SW480 (cell line): ENCODE measurements at places on chromosomes 4 and X.

DNA sequence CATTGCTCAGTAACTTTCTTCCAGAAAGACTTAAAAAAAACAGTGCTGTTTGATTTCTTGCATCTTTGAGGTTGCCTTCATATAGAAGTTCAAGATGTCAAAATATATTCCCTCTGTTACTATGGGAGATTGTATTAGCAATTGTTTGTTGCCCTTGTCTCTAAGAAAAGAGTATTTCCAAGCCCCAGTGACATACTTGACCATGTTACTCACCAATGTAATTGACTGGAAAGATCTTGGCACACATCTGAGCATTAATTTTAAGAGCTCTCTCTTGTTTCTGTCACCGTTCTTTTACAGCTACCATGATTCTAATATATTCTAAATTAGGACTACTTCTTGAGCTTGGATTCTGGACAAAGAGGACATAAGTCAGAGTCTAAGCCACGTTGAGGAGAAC is 902.7 kb upstream of the EPHA5 start:
- DNase-seq: no peak

DNA sequence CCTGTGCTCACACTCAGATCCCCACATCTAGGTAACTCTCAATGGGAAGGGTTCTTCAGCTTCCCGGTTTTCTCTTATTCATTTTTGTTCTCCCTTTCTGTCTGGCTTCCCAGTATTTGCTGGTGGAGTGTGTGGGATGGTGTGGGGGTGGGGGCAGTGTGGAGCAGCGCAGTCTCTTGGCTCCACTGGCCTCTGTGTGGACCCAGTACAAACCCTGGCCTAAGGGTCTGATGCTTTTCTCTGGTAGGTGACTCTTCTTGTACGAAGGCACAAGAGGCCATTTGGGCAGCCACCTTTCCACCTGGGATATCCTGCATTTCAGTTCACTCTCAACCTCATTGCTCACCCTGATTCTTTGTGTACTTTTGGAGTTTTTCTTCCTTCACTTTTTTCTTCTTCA is 71.3 kb downstream of the NBDY start:
- no peak for DNase-seq

DNA sequence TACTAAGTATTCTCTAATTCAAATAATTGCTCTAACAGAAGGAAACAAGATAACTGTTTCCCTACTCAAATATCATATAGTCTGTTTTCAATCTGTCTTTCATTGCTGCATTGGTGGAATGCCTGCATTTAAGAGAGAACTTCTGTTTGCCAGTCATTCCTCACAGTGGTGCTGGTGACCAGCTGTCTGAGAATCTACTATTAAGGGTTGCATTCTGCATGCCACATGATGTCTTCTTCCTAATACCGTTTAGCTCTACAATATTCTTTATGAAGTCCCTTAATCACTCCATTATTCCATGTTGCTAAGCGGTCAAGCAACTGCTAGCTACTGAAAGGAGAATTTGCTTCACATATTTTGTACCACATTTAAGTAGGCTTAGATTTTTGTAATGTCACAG is 167.1 kb upstream of the CENPE start:
- no peak for DNase-seq

DNA sequence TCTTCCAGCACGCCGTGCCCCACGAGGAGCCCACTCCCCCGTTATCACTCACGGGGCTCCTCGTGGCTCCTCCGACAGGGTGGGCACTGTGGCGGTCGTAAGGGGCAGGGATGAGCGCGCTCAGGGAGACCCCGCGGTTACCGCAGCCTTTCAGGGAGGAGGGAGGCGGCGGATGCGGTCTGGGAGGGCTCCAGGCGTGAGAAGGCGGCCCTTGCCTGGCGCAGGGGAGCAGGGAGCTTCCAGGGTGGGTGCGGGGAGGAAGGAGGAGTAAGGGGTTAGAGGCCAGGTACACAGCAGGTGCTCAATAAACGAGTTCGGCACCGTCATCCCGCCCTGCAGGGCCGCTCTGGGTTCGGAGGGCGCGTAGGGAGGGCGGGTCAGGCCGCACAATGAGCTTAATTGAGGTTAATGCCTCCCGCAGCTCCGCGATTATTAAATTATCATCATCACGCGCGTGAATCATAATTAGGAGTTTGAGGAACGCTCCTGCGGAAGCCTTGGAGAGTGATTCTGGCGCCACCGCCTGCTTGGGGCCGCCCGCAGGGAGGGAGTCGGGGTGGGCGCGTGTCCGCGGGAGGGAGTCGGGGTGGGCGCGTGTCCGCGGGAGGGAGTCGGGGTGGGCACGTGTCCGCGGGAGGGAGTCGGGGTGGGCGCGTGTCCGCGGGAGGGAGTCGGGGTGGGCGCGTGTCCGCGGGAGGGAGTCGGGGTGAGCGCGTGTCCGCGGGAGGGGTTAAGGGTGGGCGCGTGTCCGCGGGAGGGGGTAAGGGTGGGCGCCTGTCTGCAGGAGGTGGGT is 7.6 kb upstream of the NKX1-1 start:
- no peak for DNase-seq

DNA sequence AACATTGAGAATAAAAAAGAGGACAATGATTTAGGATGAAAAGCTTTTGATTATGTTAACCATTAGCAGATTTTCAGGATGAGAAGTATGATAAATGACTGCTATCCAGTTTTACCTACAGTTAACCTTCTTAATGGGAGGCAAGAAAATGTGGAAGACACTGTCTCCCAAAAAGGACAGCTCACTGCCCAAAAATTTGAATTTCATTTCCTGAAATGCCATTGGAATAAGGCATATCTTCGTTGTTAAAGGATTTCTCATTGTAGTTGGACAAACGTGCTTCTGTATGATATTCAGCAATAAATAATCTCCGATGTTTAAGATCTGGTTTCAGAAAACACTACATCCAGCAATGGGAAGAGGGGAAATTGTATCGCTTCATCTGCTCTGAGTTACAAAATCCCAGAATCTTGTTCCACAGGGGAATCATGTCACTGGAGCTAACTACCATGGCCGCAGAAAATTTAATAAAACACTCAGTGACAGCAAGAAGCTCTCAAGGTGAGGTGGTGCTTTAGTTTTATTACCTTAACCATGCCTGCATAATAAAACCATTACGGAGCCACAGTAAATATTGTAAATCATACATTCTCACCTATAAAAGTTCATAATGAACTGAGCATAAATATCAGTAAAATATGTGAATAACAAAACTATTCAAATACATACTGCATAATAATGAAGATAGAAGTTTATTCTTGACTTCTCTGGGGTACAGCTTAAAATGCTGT is 552.3 kb downstream of the PCDH7 start:
- no peak for DNase-seq

- no peak for DNase-seq
These were observed 12.2 kb upstream of the PDE6B start for GRCh38 chr4:613126-613525.

- no peak for DNase-seq
These were observed 34.9 kb upstream of the IQSEC2 start for GRCh38 chrX:53316111-53316859.

DNA sequence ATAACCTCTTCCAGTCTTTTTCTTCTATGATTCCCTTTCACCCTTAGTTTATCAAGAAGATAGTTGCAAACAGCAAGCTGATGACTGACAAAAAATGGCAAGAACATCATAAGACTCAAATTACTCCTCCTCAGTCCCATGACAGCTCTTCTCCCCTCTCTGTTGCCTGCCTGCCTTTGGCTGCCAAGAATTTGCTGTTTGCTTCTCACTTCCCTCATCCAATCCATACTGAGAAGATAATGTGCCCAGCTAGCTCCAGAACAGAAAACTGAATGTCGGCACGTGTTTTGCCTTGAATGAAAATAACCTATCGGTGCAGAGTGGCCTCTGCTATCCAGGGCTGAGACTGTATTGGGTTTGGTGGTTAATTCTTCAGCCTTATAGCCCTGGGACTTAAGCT is 192.1 kb downstream of the PPARGC1A start:
- no peak for DNase-seq

- no peak for DNase-seq
These were observed 66.4 kb upstream of the HHIP start for GRCh38 chr4:144579411-144580030.
